IMR-90 (cell line): ENCODE measurements at places on chromosomes 12 and 14. TPM values are rescaled to one million over a fixed set of nuclear protein-coding genes. Genes with fewer than 3 reads are reported as not detected.

DNA sequence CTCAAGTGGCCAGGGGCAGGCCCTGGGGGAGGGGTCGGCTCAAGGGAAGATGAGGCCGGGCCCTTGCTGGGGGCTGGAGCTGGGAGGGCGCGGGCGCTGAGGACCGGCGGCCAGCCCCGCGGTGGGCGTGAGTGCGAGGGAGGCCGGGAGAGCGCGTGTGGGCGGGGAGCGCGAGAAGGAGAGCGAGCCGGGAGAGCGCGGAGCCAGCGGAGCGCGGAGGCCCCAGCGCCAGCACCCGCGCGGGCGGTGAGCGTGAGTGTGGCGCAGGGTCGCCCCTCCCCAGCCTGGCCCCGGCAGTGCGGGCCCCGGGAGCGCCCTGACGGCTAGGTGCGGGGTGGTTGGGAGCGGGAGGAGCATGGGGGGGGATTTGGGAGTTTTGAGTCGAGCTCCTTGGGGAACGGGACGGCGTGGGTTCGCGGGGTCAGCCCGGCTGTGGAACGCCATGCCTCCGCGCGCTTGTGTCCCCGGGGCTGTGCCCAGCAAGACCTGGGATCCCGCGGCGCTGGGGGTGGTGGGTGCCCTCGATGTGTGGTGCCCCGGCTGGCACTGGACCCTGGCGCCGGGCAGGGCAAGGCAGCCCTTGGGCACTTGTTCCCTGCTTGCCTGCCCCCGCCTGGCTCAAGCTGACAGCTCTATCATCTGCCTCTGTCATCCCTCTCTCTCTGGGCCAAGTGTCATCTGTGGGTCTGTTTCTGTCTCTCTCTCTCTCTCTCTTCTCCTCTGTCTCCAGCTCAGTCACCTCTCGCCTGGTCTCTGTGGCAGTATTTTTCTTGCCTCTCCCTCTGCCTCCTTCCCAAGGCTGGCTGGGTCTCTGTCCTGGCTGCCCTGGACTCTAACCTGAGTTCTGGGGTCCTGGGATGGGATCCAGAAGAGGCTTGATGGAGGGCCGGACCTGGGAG lies at the start of gene LBHD2:
Gene LBHD2, plus strand, starts transcription at position 190 of the 899 bp plus-strand sequence. CDS start 1,803 bp downstream, outside the sequence.
- DNase-seq: peak; percentile 17

- no peak for DNase-seq
Measured at GRCh38 chr12:6635375-6635855, 344 bp downstream of the LPAR5 start.

GRCh38 chr14:64112867-64113678 lies 181.1 kb downstream of the ESR2 start:
- DNase-seq: no peak

GRCh38 chr12:92608151-92609091 lies 94.4 kb upstream of the PLEKHG7 start:
- DNase-seq: peak; percentile 67

DNA sequence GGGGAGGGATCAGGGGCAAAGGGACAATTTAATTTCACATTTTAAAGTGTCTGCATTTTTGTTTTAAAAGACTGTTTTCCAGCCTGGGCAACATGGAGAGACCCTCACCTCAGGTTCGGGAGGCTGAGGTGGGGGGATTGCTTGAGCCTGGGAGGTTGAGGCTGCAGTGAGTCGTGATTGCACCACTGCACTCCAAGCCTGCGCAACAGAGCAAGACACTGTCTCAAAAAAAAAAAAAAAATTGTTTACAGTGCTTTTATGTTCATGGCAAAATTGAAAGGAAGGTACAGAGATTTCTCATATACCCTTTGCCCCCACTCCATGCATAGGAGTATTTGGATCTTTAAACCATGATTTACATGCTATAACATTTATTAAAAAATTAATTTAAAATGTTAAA lies 16.4 kb upstream of the HVCN1 start:
- DNase-seq: peak; percentile 12

DNA sequence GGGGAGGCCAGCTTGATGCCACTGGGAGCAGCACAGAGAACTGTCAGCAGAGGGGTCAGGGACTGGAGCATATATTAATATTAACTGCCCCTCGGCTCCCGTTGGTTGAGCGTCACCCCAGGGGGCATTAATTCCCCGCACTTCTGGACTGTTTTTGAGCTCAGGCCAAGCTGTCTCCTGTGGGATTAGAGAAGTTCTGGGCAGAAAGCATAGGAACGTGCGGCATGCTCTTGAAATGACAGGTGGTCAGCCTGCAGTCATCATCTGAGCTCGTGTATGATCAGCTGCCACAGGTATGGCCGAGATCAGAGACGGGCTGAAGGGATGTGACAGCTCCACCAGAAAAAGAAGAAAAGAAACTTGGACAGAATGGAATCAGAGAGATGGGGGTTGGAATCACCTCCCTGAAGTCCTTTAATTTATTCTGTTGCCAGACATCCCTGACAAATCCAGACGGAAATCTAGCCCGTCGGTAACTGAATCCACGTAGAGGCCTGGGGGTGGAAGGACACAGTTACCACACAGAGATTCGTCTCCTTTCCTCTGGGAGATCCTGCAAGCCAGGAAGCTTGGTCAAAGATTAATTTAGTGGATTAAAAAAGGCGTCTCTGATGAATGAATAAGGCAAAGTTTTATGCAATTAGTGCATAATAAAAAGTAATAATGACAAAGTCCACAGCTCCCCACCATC lies 23.6 kb downstream of the NR1H4 start:
- DNase-seq: no peak

GRCh38 chr12:102021540-102022246 lies 40.1 kb downstream of the WASHC3 start:
- no peak for DNase-seq

DNA sequence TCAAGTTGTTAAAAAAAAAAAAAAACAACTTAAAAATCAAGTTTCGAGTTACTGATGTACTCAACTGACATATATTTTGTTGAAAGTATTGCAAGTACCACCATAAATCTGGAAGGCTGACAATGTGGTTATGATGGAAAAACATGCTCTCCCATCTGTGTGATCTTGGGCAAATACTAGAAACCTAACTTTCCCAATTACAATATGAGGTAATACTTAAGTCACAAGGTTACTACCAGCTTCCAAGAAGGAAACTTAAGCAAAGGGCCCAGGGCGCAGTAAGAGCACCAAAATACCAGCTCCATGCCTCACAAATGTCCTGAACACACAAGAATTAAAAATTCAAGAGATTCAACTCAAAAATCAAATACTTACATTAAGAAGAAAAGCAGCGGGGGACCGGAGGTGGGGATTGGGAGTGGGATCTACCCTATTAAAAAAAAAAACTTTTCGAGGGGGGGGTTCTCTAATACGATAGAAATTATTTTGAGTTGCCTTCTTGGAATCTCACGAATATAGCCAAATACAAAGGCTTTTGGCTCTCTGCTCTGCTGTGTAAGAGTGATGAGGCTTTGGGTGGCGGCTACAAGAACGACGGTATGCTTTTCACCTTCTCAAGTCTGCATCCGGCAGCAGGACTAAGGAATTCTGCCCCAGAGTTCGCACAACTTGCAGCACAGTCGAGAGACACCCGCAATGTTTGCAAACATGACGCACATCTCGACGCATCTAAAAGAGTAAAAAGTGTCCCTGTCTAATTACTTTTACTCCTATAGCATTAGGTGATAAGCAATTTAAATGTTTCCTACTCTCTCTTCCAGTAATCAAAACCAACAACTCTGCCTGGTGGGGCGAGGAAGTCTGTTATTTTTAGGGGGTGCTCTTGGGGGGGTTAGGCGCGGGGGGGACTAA lies 1.1 kb downstream of the SAV1 start:
- DNase-seq: peak; percentile 73

GRCh38 chr14:77023001-77023996 lies 5.2 kb downstream of the IRF2BPL start:
- peak; percentile 38 for DNase-seq

GRCh38 chr14:53570411-53571387 lies 385.9 kb downstream of the BMP4 start:
- DNase-seq: no peak

- DNase-seq: no peak
Measured at GRCh38 chr12:4705824-4706223, 14.4 kb upstream of the GALNT8 start.

- no peak for DNase-seq
Measured at GRCh38 chr14:61455351-61455750, 134.0 kb downstream of the PRKCH start.

GRCh38 chr12:16220120-16220519 lies 57.4 kb downstream of the SLC15A5 start:
- no peak for DNase-seq

GRCh38 chr12:12357719-12358461 lies 1.0 kb downstream of the BORCS5 start:
- DNase-seq: no peak

- no peak for DNase-seq
Measured at GRCh38 chr14:55532645-55533344, 47.2 kb upstream of the KTN1 start.

GRCh38 chr12:109717390-109718357 lies 4.0 kb downstream of the FAM222A start:
- no peak for DNase-seq

GRCh38 chr12:57998251-57998650 lies 56.9 kb downstream of the ATP23 start:
- DNase-seq: no peak

- no peak for DNase-seq
Measured at GRCh38 chr12:2651068-2651965, 143.5 kb upstream of the FKBP4 start.

GRCh38 chr14:33686856-33687255 lies 264.0 kb downstream of the EGLN3 start:
- no peak for DNase-seq

GRCh38 chr12:53123578-53124351 lies 20.5 kb downstream of the SOAT2 start:
- DNase-seq: peak; percentile 58

- peak; percentile 51 for DNase-seq
Measured at GRCh38 chr14:52913271-52913670, 37.6 kb downstream of the FERMT2 start.

- no peak for DNase-seq
Measured at GRCh38 chr14:50311337-50311971, 575 bp downstream of the L2HGDH start.

DNA sequence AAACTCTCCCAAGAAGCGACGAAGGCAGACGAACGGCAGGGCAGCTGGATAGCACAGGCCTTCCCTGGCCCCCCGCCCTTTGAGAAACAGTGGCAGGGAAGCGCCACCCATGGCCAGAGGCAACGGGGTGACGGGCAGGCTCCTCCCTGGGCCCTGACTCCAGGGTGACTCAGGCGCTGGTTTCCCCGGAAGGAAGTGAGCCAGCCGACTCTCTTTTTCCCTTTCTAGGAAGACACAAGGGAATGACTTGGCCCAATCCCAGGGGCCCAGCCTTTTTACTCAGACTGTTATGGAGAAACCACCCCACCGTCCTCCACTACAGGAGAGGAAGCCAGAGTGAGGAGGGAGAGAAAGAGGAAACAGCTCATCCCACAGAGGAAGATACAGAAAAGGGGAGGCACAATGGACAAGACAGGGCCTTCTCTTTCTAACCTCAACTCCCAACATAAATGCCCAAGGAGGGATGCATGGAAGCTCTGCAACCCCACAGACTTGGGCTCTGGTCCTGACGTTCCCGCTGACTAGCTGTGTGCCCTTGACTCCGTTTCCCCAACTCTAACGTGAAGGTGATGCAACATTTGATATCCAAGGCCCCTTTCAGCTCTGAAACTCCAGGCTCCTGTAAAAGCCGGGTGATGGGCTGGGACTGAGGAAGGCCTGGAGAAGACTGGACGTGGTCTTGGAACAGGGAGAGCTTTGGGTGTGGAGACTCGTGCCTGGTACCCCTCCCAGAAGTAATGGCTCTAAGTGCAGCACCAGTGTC lies 27.9 kb downstream of the ACTN1 start:
- peak; percentile 96 for DNase-seq

DNA sequence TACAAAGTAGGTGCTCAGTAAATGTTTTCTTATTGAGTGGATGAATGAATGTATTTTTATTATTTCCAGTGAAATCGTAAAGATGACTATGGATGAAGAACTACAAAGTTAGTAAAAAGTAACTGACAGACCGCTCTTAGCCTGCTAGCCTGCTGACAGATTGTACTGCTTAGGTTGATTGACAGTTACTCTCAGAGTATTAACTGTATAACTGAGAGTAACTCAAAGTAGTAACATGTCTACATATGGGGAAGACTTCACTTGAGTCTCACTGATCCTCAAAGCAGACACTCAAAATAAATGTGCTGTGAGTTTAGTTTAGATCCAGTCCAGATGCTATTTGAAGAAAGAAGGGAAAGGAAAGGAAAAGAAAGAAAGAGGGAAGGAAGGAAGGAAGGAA lies 272.3 kb upstream of the AMIGO2 start:
- no peak for DNase-seq

- peak; percentile 82 for DNase-seq
Measured at GRCh38 chr12:72330301-72330700, 58.1 kb downstream of the TRHDE start.

- DNase-seq: no peak
Measured at GRCh38 chr12:52687497-52688385, 7.5 kb upstream of the KRT1 start.

- no peak for DNase-seq
Measured at GRCh38 chr14:84749191-84749955, 780.6 kb upstream of the FLRT2 start.

GRCh38 chr12:6745741-6746525 lies 7.0 kb downstream of the MLF2 start:
- no peak for DNase-seq

KRT72 gene
- not detected in 2 replicates for polyA plus RNA-seq

PPP1R1A gene
- polyA plus RNA-seq: not detected in 2 replicates

TMEM119 gene
- 8.4 and 9.2 TPM in 2 replicates for polyA plus RNA-seq

ALDH2 gene
- polyA plus RNA-seq: 35.0 and 41.2 TPM in 2 replicates

RHEBL1 gene
- 0.39 and 0.62 TPM in 2 replicates for polyA plus RNA-seq

UNC79 gene
- under 0.01 and 0.03 TPM in 2 replicates for polyA plus RNA-seq

JDP2 gene
- 38.4 and 39.7 TPM in 2 replicates for polyA plus RNA-seq

TUBA1A gene
- polyA plus RNA-seq: 2,096 and 2,105 TPM in 2 replicates

SLCO1C1 gene
- polyA plus RNA-seq: not detected in 2 replicates
